ENCODE measurements at places on chromosomes 5 and 9.

GRCh38 chr5:34891981-34892380, 23.3 kb downstream of the RAD1 start:
- no peak for ATAC-seq

DNA sequence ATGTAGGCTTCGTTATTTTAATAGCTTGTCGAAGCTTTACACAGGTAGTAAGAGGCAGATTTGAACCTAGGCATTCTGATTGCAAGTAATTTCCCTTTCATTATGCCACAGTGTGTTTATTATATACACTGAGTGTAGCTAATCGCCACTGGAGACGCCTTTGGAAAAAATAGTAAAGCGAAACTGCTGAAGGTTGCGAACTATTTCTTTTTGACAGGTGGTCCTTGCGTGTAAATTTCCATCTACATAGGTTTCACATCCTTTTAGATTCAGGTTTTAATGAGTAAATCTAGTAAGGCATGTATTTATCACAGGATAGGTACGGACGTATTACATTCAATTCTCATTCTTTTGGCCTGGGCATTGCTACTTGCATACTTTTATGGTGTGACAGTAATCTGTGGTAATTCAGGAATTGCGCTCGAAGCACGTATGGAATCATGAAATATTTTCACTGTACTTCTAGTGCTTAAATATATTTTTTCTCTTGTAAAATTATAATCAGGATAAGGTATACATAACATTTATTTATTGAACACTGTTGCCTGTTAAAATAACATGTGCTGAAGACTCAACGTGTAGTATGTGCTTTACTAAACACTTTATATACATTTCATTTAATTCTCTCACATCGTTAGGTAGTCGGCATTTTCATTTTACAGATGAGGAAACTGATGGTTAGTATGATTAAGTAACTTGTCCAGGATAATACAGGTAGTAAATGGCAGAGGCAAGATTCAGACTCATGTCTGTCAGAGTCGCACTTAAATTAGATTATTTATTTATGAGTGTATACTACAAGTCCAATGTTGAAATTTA, 1.8 kb downstream of the MARCHF6 start:
- peak; percentile 5 for ATAC-seq

GRCh38 chr9:73231203-73231602, 79.5 kb downstream of the ANXA1 start:
- ATAC-seq, result no peak

DNA sequence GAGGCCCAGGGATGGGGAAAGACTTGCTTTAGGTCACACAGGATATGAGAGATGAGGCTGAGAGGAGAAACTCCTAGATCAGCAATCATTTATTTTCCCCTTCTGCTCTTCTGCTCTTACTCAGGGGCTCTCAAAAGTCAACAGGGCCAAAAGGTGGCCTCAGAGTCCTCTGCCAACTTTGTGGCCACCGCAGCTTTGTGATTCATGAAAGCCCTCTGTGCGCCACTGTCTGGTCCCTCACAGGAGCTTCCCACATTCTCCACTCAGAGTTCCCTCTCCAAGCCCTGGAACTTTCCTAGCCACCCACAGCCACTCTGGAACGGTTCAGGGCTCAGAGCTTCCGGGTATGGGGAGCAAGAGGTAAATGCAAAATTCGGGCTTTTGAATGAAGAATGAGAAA, 82.4 kb downstream of the COL27A1 start:
- ATAC-seq, result no peak

- no peak for ATAC-seq
These were observed 125.3 kb downstream of the SLC24A2 start for GRCh38 chr9:19663570-19663969.

- ATAC-seq, result no peak
These were observed 241.5 kb upstream of the PAPPA start for GRCh38 chr9:115912086-115912485.

GRCh38 chr5:89064054-89064453, 181.1 kb upstream of the MEF2C start:
- ATAC-seq, result no peak

DNA sequence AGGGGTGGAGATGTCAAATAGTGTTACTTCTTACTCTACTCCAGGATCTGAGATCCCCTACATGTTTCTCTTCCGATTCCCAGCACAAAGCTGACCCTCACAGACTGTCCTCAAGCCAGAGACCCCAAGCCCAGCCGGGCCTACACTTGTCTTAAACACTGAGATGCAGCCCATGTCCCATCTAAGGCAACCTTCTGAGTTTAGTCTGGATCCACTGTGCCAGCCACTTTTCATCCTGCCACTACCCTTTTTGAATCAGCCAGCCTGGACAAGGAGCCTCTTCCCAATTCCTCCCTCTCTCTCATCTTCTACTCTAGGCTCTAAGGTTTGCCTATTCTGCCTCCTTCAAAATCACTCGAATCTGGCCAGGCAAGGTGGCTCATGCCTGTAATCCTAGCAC, 6.2 kb upstream of the MYORG start:
- no peak for ATAC-seq

GRCh38 chr5:72920690-72921502, 34.9 kb upstream of the FCHO2 start:
- no peak for ATAC-seq

GRCh38 chr5:39253196-39253595, 33.8 kb upstream of the FYB1 start:
- ATAC-seq, result no peak

GRCh38 chr5:55638051-55638450, 74.1 kb downstream of the SLC38A9 start:
- ATAC-seq, result no peak

DNA sequence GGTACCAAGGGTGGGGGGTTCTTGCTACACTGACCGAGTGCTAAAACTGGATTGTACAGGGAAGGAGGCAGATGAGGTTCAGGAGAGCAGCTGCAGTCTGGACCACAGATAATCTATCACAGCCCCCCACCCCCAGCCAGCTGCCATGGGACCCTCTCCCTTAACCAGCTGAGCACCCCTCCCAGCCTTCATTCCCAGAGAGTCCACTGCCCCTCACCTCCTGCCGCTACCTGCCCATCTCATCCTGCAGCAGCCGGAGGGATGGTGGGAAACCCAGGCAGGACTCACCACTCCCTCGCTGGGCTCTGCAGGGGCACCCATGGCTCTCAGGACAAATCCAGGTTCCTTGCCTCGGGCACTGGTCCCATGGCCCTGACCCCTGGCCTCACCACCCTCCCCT, 66.7 kb downstream of the MRPL36 start:
- no peak for ATAC-seq

- no peak for ATAC-seq
These were observed 470.7 kb upstream of the GRIN3A start for GRCh38 chr9:102209176-102209575.

GRCh38 chr5:619444-619843, 7.3 kb downstream of the CEP72 start:
- ATAC-seq, result no peak

DNA sequence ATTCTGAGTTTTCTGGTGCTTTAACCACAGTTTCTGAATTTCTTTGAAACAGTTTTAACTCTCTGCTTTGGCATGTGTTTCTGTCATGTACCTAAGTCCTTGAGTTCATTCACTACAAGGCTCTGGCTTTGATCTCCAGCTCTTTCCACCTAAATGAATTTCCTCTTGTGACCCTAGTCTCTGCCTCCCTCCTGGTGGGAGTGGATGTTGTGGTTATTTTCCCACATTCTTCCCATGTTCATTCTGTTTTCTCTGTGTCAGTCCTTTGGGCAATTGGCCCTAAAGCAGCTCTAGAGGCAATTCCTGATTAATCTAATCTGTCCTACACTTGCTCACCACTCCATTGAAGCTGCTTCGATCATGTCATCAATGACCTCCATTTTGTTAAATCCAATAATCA, 28.4 kb upstream of the DPYSL3 start:
- no peak for ATAC-seq

- peak; percentile 88 for ATAC-seq
These were observed 48.7 kb downstream of the FBXW11 start for GRCh38 chr5:171957591-171958251.

DNA sequence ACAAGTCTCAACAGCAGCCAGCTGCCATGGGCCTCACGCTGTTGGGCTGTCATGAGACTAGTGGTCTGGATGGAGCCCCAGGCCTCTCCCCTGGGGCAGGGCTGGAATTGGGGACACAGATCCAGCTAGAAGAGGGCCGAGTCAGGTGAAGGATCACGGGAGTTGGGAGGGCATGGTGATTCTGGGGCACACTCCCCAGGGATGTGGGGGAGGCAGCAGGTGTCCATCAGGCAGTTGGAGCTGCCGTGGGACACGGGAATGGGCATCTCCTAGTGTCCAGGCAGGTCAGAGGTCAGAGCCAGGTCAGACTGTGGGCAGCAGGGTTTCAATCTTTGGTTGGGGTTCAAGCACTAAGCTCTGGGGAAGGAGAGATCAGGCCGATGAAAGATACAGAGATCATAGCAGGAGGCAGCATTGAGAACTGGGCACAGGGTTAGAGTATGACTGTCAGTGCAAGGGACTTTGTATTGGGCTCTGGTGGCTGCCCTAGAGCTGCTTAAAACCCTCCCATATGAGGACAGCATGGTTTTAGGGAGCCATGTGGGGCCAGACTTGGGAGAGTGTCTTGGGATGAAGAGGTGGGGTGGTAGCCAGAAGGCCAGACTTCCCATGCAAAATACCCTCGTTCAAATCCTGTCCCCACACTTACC, 59.2 kb downstream of the ARHGEF37 start:
- ATAC-seq, result no peak

GRCh38 chr5:28156981-28157380, 1118.6 kb upstream of the CDH9 start:
- no peak for ATAC-seq

DNA sequence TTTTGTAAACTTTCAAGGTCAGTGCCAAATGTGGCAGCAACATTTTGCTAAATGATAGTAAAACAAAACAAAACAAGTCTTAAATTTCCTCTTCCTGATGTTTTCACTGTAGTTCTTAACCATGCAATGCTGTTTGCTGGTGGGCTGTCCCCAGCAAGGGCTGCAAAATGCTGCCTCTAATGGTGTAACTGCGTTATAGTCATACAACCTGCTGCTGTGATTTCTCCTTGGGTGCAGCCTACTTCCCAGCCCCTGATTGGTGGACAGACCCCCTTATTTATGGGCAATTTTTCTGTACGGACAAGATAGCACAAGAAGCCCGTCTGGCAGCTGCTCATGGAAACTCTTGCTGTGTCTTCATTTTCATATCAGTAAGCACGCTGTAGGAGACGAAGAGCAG, 26.6 kb upstream of the PIP5K1B start:
- ATAC-seq, result peak; percentile 66

- no peak for ATAC-seq
These were observed 83.4 kb downstream of the LPAR1 start for GRCh38 chr9:110954822-110955291.

DNA sequence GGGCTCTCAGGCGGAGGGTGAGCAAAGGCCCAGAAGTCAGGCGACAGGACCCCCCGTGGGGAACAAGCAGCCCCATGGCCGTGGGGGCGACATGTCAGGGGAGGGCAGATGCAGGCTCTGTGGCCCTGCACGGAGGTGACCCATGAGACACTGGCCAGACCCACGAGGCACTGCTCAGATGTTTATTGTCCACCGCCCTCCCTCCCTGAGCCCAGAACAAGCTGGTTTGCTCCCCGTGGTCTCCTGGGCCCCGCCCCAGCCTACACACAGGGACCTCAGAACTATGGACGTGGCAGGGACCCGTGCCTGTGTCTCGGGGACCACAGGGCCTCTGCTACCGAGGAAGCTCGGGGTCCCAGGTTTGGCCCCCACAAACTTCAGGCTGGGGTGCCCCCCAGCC, 1.9 kb downstream of the FUT7 start:
- no peak for ATAC-seq

DNA sequence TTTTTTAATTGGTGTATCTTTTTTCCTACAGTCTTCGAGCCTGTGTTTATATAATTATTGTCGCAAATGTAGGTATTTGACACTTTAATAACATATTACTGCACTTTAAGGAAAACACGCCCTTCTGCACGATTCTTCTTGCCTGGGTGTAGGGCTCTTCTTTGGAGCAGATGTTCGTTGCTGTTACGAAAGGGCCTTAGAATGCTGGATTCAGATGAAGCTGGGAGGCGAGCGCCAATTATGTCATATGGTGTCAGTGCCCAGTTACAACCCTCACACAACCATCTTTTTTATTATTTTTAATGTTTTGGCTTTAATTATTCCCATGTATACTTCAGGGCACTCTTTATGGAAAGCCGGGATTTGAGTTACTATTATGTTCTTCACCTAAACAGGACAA, 553.0 kb downstream of the EBF1 start:
- no peak for ATAC-seq

GRCh38 chr5:76082772-76083554, at the start of gene SV2C:
SV2C (plus strand) TSS chr5:76083383; CDS start chr5:76131751, 48,368 bp downstream.
- peak; percentile 51 for ATAC-seq

GRCh38 chr5:122421374-122422079, 109.5 kb downstream of the SNCAIP start:
- ATAC-seq, result peak; percentile 38

DNA sequence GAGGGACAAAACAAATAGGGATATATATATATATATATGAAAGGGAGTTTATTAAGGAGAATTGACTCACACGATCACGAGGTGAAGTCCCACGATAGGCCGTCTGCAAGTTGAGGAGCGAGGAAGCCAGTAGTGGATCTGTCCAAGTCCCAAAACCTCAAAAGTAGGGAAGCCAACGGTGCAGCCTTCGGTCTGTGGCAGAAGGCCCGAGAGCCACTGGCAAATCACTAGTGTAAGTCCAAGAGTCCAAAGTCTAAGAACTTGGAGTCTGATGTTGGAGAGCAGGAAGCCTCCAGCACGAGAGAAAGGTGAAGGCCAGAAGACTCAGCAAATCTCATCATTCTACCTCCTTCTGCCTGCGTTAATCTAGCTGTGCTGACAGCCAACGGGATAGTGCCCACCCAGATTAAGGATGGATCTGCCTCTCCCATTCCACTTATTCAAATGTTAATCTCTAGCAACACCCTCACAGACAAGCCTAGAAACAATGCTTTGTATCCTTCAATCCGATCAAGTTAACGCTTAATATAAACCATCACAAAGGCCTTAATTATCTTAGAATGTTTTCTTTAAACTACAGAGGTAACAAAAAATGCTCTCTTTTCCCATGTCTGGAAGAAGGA, 23.8 kb upstream of the DAB2 start:
- no peak for ATAC-seq

GRCh38 chr5:41154491-41154890, 58.8 kb downstream of the C6 start:
- ATAC-seq, result no peak

- no peak for ATAC-seq
These were observed 978.2 kb downstream of the CDH9 start for GRCh38 chr5:26060212-26060611.

Measured in stimulated activated memory B cell treated with anti-CD40 and anti-IgM and Interleukin-4, amounts not matched to agents 10 μg/mL and 1 μg/mL and 100 μg/mL, for 72 hours (primary cell).